Kidney (tissue), 22 donors: ENCODE measurements at places on chromosomes 1 and 21. TPM values are rescaled to one million over a fixed set of nuclear protein-coding genes. Genes with fewer than 3 reads are reported as not detected.

The CRP gene
- not detected for total RNA-seq

DNA sequence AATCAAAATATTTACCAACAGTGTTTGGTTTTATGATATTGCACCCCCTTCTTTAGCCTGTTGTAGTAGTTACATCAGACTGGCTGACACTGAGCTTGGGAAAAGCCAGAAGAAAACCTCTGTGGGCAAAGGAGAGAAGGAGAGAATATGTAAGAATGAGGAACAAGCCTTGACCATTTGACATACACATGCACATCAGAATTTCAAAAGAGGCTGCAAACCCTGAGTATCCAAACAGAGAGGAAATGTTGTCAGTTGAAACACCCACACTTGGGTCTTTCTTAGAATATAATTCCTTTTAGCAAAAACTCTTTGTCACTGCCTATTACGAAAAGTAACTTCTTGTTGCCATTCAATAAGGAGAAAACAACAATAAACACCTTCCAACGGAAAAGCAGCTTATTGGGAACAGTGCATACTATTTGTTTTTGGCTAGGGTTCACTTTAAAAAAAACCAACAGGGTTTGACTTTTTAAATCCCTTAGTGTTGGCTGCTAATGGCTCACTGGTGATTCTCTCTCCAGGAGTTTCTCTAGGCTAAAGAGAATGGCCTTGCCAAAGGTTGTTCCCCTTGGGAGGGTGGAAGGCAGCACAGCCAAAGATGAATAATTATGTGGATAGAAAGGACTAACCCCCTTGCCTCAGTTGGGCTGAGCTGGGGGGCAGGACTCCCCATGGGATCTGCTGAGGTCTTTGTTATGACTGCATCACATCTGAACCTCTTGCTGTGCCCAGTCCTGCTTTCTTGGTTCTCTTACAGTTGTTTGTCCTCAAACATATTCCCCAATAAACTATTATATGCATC is 48.9 kb downstream of the GORAB start:
- no peaks in the 10 kb centered on the region for H3K36me3 ChIP-seq
- no peak for DNase-seq
- H3K27ac ChIP-seq, result no peak overlapping the region
- no peak overlapping the region for H3K4me3 ChIP-seq
- no peaks in the 10 kb centered on the region for H3K27me3 ChIP-seq
- H3K4me1 ChIP-seq, result no peaks in the 10 kb centered on the region

- H3K27me3 ChIP-seq, result no peaks in the 10 kb centered on the region
- peaks cover 21% of the 10 kb centered on the region for H3K36me3 ChIP-seq
- no peak overlapping the region for H3K27ac ChIP-seq
- H3K4me1 ChIP-seq, result no peaks in the 10 kb centered on the region
Observed at GRCh38 chr21:46253610-46254124, 25.1 kb upstream of the LSS start.

DNA sequence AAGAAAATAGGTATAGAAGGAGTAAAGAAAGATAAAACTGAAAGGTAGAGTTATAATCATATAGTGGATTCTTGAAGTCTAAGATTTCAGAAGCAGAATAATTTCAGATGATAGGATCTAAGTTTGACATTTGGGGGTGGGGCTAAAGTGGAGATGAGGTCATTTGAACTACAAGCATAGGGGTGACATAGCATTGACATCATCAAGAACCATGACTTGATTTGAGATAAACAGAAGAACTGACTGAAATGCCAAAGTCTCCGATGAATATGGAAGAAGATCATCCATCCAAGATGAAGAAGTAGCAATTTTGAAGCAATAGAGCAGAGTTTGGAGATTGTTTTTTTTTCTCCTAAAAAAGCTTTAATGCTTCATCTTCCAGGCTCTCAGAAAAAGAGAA is 122.3 kb downstream of the MACF1 start:
- no peak overlapping the region for H3K27ac ChIP-seq
- no peaks in the 10 kb centered on the region for H3K27me3 ChIP-seq
- H3K36me3 ChIP-seq, result peaks cover 60% of the 10 kb centered on the region
- H3K4me3 ChIP-seq, result no peak overlapping the region
